ENCODE measurements at places on chromosomes 7 and 10. TPM values are rescaled to one million over a fixed set of nuclear protein-coding genes. Genes with fewer than 3 reads are reported as not detected.

GRCh38 chr10:100828738-100829096 lies 83.3 kb downstream of the PAX2 start:
- DNase-seq, result no peak

TMEM72 gene
- polyA plus RNA-seq, result not detected

GRCh38 chr7:1060315-1061072 lies 16.1 kb downstream of the GPR146 start:
- DNase-seq, result no peak

GRCh38 chr10:25839683-25840082 lies 94.3 kb upstream of the MYO3A start:
- DNase-seq, result no peak

DNA sequence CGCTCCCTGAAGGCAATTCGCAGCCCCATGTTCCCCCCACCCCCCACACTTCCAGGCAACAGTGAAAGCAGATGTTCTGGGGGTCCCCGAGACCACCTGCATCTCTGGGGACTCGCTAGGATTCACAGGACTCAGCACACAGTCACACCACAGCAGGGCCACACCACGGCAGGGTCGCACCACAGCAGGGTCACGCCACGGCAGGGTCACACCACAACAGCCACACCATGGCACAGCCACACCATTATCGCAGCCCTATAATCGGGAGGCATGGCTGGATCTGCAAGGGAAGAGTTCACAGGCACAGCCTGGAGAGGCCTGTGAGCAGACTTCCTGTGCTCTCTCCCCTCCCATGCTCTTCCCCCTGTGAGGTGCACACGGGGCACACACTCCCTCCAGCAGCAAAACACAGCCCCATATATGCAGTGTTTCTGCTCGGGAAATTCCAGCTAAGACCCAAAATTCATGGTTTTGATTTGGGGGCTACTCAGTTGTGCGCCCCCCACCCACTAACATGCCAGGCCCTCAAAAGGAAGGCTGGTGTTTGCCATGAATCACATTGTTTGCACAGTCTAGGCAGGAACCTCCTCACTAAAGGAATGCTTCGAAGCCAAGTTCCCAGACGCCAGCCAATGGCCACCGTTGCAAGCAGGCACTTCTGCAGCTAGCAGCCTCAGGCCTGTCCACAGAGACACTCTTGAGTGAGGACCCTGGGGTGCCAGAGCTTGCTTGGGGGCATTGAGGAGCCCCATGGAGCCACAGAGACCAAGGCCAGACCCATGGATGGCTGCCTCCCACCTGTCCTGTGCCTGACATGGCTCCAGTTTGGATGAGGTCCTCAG lies 7.0 kb upstream of the DPYSL4 start:
- DNase-seq, result no peak

DNA sequence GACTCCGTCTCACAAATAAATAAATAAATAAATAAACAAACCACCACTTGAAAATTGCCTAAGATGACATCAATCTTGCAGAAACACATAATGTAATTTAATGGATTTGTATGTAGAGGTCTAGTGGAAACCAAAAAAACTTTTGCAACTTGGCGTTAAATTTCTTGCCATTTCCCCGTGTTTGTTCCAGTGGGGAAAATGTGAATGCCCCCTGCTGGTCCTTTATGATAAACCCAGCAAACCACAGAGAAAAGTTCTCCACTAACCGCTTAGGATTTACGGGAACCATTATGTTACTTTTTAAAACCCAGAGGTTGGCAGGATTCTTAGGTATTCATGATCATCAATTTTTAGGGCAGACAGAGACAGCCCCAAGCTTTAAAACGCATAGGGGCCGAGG lies 32.5 kb downstream of the LAMB4 start:
- DNase-seq, result no peak

- peak; percentile 58 for DNase-seq
These were observed 282.1 kb downstream of the KCND2 start for GRCh38 chr7:120554960-120555571.

ZNF727 gene
- polyA plus RNA-seq, result 0.38 TPM

DNA sequence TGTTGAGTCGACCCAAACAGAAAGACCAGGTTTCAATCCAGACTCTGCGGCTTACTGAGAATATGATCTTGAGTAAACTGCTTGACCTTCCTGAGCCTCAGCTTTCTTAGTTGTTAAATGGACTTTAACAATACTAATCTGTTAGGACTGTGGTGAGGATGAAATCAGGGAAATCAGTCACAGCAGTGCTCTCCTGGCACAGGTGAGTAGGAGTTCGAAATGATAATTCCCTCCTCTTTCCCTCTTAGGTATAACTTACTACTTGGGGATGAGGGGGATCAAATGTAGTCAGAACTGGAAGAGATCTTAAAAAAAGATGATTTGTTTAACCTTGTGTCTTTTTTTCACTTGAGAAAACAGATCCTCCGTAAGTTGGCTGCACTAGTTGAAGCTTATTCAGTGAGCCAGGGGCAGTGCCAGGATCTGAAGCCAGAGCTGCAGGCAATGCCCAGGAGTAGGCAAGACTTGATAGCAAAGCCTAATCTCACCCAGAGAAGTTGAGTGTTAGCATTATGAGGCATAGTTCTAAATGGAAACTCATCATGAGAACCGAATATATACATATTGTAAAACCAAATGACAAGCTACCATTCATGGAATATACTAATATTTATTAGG lies 1.8 kb upstream of the MAGI2 start:
- DNase-seq, result no peak

- no peak for DNase-seq
These were observed 65.4 kb upstream of the LRRTM3 start for GRCh38 chr10:66860376-66860945.

MOGAT3 gene
- polyA plus RNA-seq, result 0.08 TPM

DNA sequence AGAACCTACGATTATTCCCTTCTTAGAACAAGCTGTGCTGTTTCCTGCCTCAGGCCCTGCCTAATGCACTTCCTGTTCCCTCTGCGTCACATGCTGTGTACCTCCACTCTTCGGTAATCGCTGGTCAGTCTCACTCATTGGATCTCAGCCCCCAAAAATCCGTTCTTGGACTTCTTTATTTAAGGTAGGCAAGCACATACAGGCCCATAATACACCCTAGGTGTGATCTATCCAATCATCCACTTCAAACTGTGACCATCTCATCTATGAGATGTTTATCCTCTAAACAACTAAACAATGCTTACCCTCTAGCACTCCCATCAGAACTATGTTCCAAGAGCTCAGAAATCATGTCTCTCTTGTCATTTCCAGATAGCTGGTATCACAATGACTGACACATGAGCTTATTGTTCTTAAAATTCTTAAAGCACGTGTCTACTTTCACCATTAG lies 83.9 kb downstream of the CADPS2 start:
- DNase-seq, result no peak

IL2RA gene
- polyA plus RNA-seq, result not detected

DNA sequence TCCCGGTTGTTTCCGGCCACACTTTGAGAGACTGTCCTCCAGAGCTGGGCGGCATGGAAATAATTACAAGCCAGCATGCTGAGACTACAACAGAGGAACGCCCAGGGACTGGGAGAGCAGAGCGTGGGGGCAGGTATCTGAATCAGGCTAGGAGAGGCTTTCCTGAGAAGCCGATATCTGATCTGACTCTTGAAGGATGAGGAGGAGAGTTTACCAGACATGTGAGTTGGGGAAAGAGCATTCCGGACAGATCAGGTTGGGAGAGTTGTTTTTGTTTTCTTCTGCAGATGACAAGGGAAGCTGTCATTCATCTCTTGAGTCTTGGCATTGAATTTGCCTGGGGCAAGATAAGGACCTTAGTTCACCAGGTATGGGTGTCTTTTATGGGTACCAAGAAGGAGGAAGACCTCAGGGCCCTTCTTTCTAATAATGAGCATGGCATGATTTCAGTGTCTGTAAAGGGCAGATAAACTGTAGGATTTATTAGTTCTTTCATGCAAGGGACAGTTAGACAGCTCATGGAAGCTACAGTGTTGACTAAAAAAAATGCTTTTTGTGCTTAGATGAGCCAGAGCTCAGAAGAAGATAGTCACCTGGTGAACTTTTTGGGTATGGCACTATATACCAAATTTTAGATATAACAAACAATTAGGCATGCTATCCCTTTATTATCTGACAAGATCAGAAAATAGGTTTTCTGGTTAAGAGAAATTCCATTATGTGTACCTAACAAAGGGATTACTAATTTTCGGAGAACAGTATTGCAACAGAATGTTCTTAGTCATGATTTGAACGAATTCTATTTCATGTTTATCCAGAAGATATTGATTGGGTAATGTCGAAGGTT lies 36.2 kb downstream of the WBP1L start:
- no peak for DNase-seq

DNA sequence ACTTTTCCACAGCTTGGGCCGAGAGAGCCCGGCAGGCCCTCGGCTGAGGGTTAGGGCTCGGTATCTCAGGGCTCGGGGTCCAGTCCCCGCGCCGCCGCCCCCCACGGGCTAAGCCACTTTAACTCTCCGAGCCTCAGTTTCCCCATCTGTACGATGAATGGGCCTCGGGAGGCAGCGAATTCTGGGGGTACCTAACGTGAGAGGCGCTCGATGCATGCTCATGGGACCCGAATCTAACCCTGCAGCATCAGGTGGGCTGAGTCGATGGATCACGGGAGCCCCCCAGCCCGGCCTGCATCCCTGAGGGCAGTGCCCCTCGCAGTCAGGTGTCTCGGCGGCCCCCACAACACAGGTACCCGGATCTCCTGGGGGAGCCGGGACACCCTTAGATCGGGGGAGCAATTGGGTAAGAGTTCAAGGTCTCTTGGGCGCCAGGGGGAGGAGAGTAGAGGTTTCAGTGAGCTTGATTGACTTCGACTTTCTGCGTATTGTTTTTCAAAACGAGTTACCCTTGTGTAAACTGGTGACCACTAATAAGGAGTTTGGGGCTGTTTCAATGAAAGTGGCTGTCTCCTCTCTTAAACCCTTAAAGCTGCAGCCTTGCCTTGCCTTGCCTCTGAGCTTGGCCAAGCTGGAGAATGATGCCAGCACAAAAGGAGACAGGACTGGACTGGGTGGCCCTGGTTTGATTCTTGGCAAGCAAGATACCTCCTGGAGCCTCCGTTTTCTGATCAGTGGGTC lies 631 bp downstream of the POR start:
- no peak for DNase-seq

DNA sequence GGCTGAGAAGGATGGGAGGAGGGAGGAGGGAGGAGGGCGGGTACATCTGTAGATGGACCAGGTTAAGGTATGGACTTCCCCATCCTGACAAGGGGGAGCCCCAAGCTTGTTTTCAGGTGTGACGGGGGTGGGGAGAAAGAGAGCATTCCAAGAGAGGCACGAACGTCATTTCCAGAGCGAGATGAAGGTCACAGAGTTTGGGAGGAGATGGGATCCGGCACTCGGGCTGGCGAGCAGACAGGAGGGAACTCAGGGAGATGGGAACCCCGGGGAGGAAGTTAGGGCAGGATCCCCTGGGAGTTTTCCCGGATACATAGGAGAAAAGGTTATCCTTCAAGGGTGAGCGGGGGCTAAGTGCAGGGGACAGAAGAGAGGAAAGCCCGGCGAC lies 118.8 kb downstream of the CUX1 start:
- DNase-seq, result no peak

GRCh38 chr10:110221721-110222261 lies 14.4 kb downstream of the MXI1 start:
- peak; percentile 87 for DNase-seq

DNA sequence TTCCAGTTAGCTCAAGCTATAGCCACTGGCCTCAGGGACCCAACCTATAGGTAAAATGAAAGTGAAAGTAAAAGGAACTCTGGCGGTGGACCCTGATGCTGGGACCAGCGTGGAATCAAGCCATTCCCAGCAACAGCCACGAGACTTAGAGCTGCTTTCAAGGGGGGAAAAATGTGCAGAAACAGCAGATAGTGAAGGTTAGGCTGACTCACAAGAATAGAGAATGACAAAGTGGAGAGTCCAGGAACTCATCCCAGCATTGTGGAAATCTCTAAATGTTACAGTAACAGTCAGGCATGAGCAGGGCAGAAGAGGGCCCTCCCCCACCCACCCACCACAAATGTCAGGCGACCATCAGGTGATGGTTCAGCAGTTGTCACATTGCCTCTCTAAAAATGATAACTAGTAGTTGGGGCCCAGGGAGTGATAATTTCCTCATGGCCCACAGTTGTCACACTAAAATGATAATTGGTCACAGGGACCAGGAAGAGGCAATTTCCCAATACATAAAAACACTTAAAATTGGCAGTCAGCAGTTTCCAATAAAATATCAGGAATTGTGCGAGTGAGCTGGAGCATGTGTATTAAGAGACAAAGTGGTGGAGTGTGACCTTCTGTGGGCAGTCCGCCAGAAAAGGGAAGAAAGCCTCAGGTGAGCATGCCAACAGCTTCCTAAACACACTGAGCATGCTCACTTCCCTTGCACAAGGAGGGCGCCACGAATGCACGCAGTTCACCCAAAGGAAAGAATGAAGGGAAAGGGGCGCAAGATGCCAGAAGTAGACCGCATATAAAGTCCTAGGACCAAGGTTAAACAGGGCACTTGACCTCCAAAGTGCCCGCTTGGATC lies 129.8 kb upstream of the PPP1R3A start:
- DNase-seq, result no peak

DNA sequence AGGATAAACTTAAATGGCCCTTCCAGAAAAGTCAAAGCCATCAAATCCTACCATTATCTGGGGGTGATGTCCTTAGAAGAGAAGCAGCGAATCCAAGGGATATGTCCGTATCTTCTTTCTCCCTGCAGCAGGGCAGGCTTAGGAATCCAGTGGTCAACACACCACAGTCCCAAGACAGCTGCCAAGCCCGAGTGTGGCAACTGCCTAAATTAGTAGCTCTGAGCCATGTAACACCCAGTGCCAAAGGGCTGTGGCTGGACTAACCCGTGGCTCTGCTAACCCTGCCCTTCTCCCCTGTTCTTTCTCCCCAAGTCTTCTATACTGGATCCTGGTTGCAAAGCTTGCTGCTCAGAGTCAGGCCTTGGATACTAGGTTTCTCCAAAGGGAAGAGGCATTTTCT lies 74.8 kb downstream of the CDK1 start:
- no peak for DNase-seq

SYT15 gene
- polyA plus RNA-seq, result 3.1 TPM

DNA sequence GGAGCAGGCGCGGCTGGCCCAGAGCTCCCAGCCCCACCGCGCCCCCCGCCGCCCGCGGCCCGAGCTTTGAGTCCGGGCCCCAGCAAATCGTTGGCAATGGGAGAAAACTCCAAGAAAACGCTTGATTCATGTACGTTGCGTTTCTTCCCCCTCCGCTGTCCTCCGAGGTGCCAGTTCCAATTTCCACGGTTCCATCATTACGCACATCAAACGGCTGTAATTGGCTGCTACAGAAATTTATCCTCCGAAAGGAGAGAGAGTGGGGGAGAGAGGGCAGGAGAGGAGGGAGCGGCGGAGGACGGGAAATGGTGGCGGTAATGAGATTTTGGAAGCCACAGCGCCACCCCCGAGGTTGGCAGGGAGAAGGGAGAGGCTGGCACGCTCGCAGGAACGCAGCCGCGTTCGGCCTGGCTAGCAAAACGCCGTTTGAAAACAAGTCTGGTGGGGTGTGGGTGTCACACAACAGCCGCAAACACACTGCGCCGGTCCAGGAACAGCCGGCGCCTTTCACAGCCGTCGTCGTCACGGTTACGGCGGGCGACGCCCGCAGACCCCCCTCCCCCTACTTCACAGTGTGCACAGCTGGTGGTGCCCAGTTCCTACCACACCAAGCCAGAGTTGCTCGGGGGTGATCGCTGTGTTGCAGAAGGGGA lies 57.5 kb downstream of the UNCX start:
- peak; percentile 44 for DNase-seq

PRSS37 gene
- not detected for polyA plus RNA-seq

Data from muscle of arm (tissue), 14 donors.